Muscle of leg (tissue), 16 donors: ENCODE measurements at places on chromosomes 1 and 21. TPM values are rescaled to one million over a fixed set of nuclear protein-coding genes. Genes with fewer than 3 reads are reported as not detected.

Gene C8A
- total RNA-seq: not detected

Gene LRRC38
- total RNA-seq: 11.9 TPM

Gene RCSD1
- 40.8 TPM for total RNA-seq

Gene EVA1C
- 1.6 TPM for total RNA-seq

Gene CYP4A11
- 0.13 TPM for total RNA-seq

Gene TMEM222
- total RNA-seq: 22.4 TPM

Gene SUSD4
- total RNA-seq: 2.7 TPM

Gene KIF17
- total RNA-seq: 1.8 TPM

Gene SAMSN1
- total RNA-seq: 2.2 TPM
